ENCODE measurements at places on chromosomes 13 and 19.

DNA sequence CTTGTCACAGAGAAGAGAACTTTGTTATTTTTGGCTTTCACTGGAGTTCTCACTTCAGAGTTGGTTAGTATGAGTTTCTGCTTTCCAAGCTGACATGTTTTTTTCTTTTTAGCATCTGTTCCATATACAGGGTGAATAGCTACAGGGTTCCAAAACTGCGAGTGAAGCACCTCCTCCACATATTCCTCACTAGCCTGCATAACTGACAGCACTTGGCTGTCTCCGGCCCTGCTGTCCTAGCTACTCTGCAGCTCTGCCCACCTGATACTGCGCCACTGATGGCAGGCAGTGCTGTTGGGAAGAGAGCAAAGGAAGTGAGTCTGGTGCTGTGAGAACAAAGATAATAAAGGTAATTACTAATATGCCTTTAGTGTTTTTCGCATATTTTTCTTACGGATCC, 6.8 kb downstream of the ATP8A2 start:
- DNase-seq, result no peak

DNA sequence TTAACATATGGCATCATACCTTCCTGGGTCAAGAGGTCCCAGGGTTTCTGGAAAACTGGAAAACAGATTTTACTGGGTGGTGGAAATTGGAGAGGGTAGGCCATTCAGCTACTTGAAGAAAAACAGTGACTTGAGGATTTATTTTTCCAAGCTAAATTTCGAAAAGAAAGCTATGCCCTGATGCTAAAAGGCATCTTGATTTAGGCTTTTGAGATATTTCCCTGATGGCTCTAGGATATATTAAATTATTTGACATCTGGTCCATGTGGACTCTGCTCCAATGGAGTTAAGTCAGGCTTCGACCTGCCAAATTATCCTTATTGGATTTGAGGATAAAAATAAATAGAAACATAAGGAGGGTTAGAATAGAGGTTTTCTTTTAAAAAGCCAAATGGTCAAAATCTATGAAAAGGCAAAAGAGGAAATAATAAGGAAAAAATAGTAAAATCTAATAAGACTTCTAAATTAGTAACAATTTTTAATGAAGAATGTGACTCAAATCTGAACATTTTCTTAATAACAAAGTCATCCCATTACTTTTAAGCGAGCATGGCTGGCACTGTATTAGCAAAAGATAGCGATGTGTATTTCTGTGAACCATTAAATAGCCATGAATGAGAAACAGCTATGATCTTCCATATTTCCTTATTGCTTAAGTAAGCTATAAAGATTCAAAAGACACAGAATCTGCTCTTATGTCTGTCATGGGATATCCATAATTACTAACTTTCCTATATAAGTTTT, 190.0 kb upstream of the MIR17HG start:
- no peak for DNase-seq

DNA sequence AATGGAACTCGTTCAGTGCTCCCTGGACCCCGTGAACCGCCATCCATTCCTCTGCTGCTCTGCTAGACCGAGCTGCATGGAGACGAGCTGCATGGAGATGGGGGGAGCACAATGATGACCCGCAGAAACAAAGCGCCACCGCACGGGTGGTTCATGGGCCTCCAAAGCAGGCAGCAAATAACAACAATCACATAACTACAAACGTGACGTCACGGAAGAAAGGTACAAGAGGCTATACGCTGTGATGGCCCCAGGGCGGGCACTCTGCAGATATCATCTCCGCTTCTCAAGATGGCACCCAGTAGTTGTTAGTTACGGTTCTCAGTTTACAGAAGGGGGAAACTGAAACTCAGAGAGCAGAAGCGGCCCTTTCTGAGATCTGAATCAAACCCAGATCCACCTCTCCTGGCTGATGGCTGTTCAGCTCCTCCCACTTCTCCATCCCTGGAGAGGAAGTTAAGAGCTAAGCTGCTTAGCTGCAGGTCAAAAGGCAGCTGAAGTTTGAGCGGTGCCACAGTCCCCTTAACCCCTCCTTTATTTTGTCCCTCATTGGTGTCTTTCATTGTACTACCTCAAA, 1.7 kb downstream of the ATP13A1 start:
- no peak for DNase-seq

GRCh38 chr13:53214433-53214832, 185.8 kb downstream of the OLFM4 start:
- DNase-seq, result no peak

- DNase-seq, result no peak
Observed at GRCh38 chr13:19805765-19806164, 23.0 kb upstream of the PSPC1 start.

- no peak for DNase-seq
Observed at GRCh38 chr13:112583592-112584277, 4.2 kb downstream of the TUBGCP3 start.

DNA sequence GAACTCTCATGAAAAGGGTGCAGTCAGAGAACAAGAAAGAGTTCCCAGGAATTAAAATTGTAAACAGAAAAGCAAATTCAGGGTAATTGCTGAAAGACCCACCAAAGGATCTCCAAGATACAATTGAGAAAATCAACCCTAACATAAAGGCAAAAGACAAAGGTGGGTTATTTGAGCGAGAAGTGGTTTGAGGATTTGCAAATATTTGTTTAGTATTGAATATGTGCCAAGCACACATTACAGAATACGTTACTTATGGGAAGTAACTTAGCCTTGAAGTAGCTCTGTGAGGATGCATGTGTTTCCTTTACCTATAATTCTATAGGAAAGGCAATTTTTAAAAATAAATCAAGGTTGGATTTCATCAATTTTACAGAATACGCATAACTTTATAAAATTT, 10.0 kb upstream of the CEACAM21 start:
- no peak for DNase-seq

DNA sequence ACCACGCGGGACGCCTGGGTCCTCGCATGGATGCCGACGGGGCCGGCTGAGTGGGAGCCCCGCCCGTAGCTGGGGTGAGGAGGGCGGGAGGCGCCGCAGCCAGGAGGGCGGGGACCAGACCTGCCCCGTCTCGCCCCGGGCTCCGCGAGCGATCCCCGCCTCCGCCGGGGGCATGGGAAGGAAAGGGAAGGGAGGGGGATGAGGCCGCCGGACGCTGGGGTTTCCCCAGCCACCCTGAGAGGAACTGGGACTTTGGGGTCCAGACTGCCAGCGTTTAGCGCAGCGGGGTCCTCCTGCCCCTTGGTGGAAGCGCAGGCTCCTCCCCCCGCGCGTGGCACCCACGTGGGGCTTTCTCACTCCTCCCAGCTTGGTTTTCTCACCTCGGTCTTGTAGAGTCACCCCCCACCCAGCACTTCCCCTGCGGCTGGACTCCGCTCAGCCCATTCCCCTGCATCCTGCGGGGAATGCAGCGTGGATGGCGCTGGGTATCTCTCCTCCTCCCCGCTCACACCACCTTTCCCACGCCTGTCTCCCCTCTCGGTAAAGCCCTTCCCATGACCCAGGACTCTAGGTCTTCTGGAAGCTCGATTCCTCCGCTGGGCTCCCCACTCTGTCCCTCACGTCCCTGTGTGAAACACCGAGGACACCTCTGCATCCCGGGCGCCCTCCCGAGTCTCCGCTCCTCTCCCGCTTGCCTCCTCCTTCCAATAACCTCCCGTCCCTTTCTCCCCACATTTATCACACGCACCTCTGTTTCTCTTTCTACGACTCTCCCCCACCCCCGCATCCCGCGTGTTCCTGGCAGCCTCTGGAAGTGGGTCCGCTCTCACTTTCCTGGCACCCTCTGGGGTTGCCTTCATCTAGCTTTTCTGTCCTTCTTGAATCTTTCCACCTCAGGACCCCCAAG, 2.1 kb downstream of the TGFB1 start:
- DNase-seq, result peak; percentile 90

- DNase-seq, result no peak
Observed at GRCh38 chr13:31330236-31330635, 130.5 kb downstream of the B3GLCT start.

DNA sequence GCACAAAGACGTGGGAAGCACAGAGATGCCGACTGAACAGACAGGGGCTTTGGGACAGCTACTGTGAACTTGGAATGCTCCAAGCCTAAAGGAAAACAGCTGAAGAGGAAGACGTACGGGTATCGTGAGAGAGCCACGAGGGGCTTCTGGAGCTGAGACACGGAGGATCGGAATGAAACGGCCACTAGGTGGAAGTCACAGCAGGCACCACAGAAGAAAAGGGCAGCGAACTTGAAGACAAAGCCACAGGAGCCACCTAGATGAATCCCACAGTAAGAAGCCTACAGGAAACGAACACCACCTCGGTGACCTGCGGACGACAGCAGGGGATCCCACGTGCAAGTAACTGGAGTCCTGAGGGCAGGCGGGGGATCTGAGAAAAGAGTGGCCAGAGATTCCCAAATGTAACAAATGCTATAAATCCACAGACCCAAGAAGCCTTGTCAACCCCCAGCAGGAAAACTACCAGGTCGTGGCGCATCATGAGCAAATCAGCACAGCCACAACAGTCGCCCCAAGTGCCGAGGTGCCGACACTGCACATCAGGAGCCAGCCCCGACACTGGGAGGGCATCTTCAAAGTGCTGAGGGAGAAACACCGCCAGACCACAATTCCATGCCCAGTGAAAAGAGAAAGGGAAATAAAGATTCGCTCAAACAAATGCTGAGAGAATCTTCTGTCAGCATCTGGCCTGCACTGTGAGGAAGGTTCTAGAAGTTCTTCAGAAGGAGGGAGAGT, 39.3 kb upstream of the ISYNA1 start:
- DNase-seq, result no peak

- peak; percentile 49 for DNase-seq
Observed at GRCh38 chr19:35935911-35936737, at the start of gene LRFN3. TSS of gene LRFN3 (plus strand) at chr19:35936374. CDS start at chr19:35939426, 3,052 bp downstream.

- no peak for DNase-seq
Observed at GRCh38 chr19:22427547-22427946, 5.4 kb upstream of the ZNF98 start.

DNA sequence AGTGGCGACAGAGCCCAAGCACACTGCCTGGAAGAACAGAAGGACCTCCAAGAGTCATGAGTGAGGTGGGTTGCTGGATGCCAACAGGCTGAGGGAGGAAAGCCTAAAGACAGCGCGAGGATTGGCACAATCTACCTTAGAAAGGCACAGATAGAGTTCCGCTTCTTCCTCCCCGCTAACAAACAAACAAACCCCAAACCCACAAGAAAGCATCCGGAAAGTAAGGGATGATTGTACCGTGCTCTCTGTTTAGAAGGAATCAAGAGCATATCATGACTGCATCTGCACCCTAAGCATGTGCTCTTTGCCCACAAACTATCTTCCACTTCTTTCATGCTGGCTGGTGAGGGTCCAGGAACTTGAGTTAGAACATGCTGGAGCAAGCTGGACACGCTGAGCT, 233.0 kb upstream of the KLF12 start:
- DNase-seq, result no peak

DNA sequence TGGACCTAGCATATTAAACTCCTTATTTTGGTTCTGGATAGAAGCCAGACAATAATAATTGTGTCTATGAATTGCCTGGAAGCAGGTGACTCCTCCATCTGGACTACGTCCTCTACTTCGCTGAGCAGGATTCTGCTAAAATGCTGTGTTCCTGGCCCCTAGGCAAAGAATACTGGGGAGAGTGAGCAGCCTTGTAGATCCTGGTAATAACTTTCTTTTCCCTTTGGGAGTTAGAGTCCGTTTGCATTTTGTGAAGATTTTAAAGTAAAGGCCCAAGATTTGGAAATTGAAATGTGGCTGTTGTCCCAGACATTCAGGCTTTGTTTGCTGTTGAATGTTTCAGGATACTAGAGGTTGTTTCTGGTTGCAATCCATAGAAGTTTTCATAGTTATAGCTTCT, 511.9 kb upstream of the KLF12 start:
- no peak for DNase-seq

GRCh38 chr13:97268772-97269171, 46.6 kb downstream of the MBNL2 start:
- DNase-seq, result no peak

- no peak for DNase-seq
Observed at GRCh38 chr19:41740415-41741243, 14.7 kb upstream of the CEACAM6 start.

DNA sequence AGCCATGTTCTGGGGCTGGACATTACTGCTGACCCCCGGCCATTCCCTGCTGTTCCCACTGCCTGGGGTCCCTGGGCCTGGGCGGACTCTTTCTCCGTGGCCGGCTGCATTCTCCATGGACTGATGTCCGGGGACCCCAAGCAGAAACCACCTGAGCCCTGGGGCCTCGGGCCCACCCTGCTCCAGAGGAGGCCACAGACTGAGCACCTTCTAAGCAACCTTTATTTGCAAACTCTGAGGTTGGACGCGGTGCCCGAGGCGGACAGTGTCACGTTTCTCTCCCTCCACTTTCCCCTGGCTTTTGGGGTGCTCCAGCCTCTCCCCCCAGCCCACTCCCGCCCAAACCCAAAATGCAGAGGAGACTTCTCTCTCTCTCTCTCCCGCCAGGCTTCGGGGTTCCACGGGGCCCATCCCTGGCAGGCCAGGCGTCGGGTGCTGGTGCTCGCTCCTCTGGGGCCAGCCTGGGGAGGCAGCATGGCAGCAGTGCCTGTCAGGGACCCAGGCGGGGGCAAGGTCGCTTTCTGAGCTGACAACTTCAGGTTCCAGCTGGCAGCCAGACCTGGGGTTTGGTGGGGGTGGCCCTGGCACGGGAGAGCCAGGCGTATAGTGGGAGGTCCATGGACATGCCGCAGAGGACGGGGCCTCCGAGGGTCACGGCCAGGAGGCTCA, 2.3 kb upstream of the C19orf25 start:
- no peak for DNase-seq

DNA sequence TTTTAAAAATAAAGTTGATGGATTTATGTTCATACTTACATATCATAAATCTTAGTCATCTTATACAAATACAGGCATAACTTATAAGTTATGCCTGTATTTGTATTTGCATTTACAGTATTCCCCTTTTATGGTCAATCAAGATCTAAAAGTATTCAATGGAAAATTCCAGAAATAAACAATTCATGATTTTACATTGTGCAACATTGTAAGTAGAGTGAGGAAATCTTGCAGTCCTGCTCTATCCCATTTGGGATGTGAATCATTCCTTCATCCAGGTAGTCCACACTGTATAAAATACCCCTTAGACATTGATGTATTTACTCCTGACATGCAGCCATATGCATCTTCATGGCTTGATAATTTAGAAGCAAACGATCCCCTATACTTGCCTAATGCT, 795.3 kb downstream of the SLITRK1 start:
- no peak for DNase-seq

DNA sequence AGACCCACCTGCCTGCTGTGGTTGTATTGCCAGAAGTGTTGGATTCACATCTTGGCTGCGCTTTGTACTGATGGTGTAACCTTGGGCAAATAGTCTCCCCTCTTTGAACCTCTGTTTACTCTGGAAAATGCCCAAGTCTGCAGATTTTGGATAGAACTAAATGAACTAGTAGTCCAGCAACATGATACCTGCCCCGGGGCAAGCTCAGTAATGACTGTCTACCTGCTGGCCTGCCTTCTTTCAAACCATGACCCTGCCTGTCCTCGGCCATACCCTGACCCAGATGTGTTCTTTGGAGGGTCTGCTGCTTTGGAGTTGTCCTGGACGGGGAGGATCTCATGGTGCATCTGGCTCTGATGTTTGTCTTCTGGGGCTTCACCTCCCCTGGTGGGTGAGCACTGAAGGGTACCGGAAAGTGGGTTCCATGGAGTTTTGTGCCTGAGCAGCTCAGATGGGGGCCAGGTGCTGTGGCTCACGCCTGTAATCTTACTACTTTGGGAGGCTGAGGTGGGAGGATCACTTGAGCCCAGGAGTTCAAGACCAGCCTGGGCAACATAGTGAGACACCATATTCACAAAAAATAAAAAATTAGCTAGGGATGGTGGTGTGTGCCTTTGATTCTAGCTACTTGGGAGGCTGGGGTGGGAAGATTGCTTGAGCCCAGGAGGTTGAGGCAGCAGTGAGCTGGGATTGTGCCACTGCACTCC, 59.5 kb downstream of the TNFRSF19 start:
- no peak for DNase-seq

- no peak for DNase-seq
Observed at GRCh38 chr19:6071875-6072274, 38.4 kb downstream of the RFX2 start.

All from stimulated activated CD8-positive, alpha-beta memory T cell treated with anti-CD3 and anti-CD28 coated beads, Interleukin-7, amount 100 ng/mL, for 4 hours (primary cell).